ENCODE measurements at places on chromosomes 12 and 14. TPM values are rescaled to one million over a fixed set of nuclear protein-coding genes. Genes with fewer than 3 reads are reported as not detected.

The ERBB3 gene
- 76.5 TPM for total RNA-seq

DNA sequence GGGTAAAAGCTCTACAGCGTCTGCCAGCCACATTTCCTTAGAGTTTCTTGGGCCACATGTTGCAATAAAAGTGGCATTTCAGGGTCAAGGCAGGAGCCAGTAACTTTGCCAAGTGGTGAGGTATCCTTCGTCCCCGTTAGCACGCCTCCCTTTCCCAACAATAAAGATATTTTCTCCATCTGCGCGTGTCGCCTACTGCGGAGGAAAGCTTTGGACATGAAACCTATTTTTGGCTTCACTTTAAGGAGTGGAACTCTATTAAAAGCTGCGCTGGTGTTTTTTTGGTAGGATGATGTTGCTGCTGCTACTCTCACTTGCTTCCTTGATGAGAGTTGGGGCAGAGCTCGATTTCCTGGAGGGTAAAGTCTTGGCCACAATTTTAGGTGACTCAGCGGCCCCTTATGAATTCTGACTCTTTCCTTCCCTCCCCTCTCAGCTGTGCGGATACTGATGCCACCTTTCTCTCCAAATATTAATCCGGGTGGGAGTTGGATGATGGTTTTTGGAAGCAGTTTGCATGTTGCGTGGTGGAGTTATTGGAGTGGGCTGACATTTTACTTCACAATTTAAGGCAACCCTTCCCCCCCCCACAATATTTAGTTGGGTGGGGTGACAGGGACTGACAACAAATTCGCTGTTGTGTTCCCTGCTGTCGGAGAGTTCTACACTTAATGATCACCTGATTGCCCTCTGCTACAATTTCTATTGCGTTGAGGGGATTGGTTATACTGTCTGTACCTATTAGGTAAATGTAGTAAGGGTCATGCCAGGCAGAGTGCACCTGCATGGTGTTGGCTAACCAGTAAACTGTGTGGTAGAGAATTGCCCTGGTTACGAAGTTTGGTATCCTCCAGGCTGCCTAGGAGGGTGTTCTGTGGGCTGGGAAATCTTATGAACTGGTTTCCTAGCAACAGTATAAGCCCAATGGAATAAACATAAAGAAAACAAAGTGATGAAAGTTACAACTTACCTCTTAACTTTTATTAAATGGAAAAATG lies 1.1 kb downstream of the CCDC91 start:
- no peak for DNase-seq

- DNase-seq = no peak
These were observed 101.8 kb upstream of the EGLN3 start for GRCh38 chr14:34052658-34053014.

DNA sequence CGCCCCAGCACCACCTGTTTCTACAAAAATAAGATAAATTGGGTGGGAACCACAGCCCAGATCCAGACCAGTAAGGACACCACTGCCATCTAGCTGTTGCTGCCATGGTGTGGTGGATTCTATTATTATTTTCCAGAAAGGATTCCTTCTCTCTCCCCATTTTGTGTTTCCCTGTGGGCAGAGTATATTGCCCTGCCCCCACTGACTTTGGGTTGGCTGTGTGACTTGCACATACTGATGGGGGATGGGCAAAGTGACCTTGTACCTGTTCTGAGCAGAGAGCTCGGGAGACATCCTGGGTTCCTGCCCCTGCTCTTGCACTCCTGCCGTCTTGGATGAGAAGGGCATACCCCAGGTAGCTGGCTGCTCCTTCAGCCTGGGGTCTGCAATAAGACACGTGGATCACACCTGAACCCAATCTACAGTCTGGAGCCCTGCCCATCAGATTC lies 24.3 kb downstream of the MOAP1 start:
- no peak for DNase-seq

DNA sequence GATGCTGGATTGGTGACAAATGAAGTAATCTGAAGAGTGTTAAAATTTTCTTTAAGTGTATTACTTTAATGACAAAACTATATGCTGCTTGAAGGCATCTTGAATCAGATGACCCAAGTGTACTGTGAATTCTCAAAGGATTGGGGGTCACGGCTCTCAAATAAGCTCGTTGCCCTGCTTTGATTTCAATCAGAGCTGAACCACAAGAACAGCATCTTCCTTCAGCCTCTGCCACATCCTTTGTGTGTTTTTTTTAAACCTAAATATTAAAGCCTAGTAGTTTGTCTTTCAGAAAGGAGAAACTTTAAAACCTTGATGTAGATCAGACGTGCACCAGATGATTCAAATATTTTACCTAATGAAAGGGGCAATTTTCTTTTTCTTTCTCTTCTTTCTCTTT lies 11.7 kb downstream of the ELK3 start:
- DNase-seq = no peak

The VRTN gene
- total RNA-seq = not detected

The ADCY4 gene
- total RNA-seq = 2.2 TPM

DNA sequence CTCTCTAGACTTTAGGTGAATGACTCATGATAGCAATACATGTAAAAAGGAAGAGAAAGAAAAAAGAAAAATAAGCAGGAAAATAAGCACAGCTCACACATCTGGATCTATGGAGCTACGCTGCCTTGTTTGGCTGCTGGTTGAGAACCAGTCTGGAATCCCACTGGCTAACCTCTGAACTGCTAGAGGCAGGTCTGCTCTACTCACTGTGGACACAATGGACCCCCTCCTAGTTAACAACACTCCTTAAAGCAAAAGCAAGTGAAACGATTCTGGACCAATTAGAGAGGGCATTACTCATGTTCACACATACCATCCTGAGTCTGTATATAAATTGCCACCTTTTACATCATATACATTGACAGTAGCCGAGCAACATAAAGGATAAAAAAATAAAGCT lies 383.2 kb upstream of the FLRT2 start:
- DNase-seq = no peak

- DNase-seq = no peak
These were observed 1.9 kb downstream of the REM2 start for GRCh38 chr14:22884738-22885523.

DNA sequence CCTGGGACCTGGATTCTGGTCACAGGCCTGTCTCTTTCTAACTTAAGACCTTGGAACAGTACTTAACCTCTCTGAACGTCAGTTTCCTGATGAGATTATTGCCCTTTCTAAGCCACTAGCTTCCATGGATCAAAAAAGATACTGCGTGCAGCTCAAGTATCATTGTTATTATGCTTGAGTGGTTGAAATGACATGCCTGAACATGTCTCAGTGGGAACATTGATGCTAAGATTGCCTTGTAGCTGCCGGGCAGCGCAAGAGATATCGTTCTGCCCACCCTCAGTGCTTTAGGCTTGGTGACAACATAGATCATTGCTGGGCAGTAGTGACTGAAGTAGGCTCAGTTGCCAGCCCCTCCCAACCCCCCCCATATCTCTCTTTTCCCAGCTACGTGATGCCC lies 131.9 kb downstream of the SMOC1 start:
- no peak for DNase-seq

- no peak for DNase-seq
These were observed 209.9 kb upstream of the HMGA2 start for GRCh38 chr12:65614259-65614889.

DNA sequence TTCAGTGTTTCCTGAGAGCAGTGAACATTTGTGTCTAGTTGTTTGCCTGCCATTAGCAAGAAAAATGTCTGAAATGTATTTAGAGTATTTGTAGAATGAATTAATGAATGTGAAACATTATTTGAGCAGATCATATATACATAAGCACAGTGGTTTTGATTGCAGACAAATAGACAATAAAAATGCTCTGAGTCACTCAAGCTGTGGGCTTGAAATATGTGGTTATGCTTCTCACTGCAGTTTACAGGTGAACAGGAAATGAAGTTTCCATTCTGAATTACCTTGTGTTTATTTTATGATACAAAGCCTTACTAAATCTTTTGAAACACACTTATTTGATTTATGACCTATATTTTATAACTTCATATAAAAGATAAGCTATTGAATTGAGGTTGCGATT lies 827.7 kb downstream of the TMTC2 start:
- no peak for DNase-seq

The KRT71 gene
- total RNA-seq = 0.50 TPM

DNA sequence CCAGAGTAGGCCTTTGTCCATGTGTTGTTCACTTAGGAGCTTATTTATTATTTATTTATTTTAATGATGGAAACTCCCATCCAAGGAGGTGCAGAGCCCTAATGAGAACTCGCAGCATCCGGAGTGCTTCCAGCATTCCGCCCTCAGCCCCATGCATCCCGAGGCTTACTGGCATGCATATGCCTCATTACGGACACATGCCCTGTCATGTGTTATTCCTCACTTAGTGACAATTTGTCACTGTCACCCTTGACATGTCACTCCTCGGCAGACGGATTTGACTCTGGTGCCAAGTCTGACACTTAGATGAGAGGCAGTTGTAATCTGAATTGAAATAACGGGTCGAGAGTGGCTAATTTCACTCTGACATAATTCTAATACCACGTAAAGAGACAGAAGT lies 132.8 kb downstream of the VRK1 start:
- no peak for DNase-seq

- no peak for DNase-seq
These were observed 20.1 kb downstream of the CGRRF1 start for GRCh38 chr14:54529811-54530210.

DNA sequence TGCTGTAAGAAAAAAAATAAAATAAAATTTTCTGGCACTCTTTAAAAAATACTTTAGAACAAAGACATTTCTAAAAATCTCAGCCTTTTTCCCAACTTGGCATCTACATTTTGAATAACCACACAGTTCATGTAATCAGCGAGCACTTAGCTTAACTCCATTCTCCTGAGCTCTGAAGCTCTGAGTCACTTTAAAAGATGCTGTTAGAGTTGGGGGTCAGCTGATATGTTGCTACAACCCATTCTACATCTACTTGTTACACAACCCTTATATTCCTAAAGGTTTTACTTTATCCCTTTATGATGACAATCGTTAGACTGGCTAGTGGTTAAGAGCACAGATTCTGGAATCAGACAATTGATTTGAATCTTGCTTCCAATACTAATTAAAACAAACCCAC lies 48.3 kb downstream of the SLC41A2 start:
- no peak for DNase-seq

- DNase-seq = no peak
These were observed 76.6 kb downstream of the RIN3 start for GRCh38 chr14:92590176-92590575.

DNA sequence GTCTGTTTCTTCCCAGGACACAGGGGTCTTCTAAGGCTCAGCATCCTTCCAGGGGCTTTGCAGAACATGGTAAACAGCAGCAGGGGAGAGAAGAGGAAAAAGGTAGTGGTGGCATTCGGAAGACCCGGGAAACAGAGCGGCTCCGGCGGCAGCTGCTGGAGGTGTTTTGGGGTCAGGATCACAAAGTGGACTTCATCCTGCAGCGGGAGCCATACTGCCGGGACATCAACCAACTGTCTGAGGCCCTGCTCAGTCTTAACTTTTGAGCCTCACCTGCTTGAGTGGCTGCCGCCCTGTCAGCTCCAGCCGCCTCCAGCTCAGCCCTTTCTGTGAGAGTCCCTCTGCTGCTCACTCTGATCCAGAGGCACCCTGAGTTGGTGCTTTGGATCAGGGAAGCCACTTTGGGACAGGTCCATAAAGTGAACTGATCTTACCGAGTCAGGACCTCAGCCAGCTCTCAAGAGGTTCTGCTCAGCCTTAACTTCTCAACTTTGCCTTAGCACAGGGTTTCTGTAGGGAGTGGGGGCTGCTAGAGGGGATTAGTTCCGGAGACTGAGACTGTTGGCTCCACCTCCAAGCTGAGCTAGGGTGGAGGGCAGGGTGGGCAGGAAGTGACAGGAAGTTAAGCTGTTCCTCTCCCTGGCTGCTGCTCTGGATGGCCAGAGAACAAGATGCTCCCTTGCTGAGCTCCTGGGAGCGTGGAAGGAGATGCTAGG lies 5.4 kb downstream of the SDR39U1 start:
- no peak for DNase-seq

GRCh38 chr14:82488473-82488872 lies 954.8 kb upstream of the SEL1L start:
- DNase-seq = no peak

The SLC7A8 gene
- 56.1 TPM for total RNA-seq

- no peak for DNase-seq
These were observed 7.0 kb downstream of the CISTR start for GRCh38 chr12:53744751-53745150.

DNA sequence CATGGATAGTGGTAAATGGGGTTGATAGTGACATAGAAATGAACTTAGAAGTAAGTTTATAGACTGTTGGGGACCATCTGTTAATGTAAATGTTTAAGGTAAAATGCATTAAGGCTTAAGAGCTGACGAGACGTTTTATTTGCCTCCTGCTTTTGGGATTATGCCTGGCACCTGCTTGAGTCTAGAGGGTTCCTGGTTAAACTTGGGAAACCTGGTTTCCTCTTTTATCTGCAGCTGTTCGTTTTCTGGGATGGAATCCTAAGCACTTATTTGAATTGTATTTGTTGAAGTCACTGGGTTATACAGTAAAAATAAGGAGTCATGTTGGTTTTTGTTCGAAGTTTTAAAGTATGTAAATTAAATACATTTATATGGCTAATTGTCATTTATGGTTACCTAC lies 914.7 kb downstream of the NRXN3 start:
- no peak for DNase-seq

The RTL1 gene
- 1.5 TPM for total RNA-seq

DNA sequence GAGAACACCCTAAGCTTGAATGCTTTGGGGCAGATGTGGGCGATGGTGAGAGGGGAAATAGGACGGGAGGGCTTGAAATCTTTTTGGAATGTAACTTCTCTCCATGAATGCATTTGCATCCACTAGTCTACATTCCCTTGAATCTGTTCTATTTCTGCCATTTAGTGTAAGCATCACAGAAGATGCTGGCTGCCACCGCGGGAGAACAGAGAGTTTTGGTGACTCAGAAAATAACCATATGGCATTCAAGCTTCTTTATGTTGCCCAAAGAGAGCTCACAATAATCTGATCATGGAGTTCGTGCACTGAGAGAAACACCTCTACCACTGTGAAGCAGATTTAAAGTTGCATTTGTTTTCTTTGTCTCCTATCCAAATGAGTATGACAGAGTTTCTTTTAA lies 52.6 kb upstream of the OTX2 start:
- no peak for DNase-seq

GRCh38 chr12:32508626-32509025 lies 109.3 kb downstream of the FGD4 start:
- DNase-seq = no peak

DNA sequence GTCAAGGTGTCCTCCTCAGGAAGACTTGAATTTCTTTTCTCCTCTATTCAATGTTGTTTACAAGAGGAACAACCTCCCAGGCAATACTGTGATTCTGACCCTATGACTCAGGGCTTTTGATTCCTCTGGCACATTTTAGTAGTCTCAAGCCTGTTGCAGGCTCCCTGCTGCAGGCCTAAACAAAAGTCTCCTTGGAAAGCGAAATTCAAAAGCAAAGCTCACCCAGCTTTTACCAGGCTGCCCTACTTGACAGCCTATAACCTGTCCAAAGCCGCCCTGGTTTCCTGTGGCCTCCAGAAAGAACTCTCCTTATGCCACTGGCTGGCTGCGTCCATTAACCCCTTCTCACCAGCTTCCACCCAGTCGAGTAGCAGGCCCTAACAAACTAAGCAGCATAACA lies 11.6 kb downstream of the FGD6 start:
- DNase-seq = no peak
